Activated CD4-positive, alpha-beta T cell treated with anti-CD3 and anti-CD28 coated beads, Interleukin-2, amount 10 ng/mL, durations not matched to agents 24 days and 14 days (primary cell): ENCODE measurements at places on chromosomes 3 and 15. TPM values are rescaled to one million over a fixed set of nuclear protein-coding genes. Genes with fewer than 3 reads are reported as not detected.

Gene ROPN1
- not detected in 2 replicates for total RNA-seq

Gene TRIM59
- 31.8 and 35.0 TPM in 2 replicates for total RNA-seq

Gene B3GNT5
- 25.0 and 27.9 TPM in 2 replicates for total RNA-seq

Gene SLC30A4
- total RNA-seq = 0.90 and 1.2 TPM in 2 replicates

Gene CLDN18
- not detected in 2 replicates for total RNA-seq

DNA sequence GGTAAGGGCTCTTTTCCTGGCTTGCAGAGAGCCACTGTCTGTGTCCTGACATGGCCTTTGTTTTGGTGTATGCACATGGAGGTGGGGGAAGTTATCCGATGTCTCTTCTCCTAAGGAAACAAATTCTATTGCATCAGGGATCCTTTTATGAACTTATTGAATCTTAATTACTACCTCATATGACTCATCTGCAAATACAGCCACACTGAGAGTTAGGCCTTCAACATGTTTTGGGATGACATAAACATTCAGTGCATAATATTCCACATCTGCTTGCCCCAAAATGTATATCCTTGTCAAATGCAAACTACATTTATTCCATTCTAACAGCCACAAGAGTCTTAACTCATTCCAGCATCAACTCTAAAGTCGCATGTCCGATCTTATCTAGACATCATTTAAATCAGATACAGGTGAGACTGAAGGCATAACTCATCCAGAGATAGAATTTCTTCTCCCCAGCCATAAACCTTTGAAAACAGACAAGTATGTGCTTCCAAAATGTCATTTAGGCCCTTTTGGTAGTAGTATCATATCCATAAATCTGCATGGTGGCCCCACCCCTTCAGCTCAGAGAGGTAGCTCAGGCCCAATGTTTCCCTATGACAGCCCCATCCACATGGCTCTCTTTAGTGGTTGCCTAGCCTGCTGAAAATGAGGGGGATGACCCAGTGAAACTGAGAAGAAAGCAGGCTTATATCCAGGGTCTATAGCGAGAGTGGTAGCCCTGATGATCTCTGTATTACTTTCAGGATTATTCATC is 289.5 kb upstream of the ALCAM start:
- DNase-seq = no peak

GRCh38 chr3:40317061-40317855 is 7.8 kb downstream of the EIF1B start:
- peak; percentile 83 for DNase-seq

Gene C3orf62
- total RNA-seq = 8.0 and 9.6 TPM in 2 replicates

Gene SCN5A
- not detected in 2 replicates for total RNA-seq

Gene REC114
- not detected in 2 replicates for total RNA-seq

DNA sequence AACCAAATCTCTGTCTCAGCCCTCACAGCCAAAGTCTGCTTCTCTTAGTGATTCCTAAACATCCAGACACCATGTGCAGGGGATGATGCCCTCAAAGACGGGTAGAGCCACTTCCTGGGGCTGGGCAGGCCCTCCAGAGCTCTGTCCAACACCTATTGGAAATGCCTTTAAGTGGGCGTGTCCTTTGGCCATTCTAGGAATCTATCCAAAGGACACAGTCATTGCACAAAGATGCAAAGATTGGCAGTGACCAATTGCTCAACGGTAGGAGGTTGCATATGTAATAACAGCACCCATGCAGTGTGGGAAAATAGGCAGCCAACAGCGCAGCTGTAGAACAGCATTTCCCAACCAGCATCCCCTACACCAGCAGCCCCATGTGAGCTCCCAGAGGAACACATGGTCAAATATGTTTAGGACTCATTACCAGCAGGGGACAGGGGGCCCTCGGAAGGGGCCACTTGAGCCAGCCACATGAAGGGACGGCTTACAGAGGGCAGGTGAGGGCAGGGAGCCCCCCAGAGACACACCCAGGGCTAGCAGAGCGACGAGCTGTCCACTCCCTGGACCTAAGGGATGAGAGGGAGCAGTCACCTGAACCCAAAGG is 142.8 kb upstream of the IQSEC1 start:
- no peak for DNase-seq

Gene POPDC2
- total RNA-seq = 0.63 and 0.66 TPM in 2 replicates

DNA sequence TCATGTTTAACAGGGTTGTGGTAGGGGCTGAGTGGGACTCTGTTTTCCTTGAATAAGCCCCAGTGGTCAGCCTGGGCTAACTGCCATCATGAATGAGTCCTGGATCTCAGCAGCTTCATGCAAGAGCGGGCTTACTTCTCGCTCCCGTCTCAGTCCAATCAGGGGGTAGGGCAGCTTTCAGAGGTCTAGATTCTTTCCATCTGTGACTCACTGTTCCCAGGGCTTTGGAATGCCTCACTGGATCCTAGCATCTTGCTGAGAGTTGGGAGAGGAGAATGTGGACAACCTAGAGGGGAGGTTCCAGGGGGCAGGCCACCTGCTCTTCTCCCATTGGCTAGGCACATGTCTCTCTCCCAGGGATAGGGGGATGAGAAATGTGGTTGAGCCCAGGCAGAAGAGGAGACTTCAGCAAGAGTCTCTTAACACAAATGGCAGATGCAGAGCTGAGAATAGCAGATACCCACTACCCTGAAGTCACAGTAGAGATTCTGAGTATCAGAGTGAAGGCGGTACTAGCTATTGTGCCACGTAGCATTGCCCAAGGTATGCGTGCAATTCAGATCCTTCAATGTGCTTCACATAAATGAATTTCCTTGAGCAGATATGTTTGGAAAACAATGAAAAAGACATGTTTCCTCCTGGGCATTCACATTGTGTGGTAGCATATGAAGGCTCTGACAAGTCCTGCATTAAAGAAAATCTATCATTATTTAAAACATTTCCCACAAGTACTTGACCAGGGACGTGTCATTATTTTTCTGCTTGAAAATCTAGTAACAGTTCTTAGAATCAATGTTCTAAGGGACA is 257.7 kb upstream of the PROK2 start:
- no peak for DNase-seq

Gene TGM4
- not detected in 2 replicates for total RNA-seq

- DNase-seq = peak; percentile 94
These were observed 31.1 kb downstream of the FOXL2 start for GRCh38 chr3:138915503-138916498.

- DNase-seq = peak; percentile 44
These were observed 22.6 kb downstream of the WHAMM start for GRCh38 chr15:82831894-82832600.

Gene INKA1
- 1.1 and 1.4 TPM in 2 replicates for total RNA-seq
